ENCODE measurements at places on chromosomes 4 and X. TPM values are rescaled to one million over a fixed set of nuclear protein-coding genes. Genes with fewer than 3 reads are reported as not detected.

NSUN7 gene
- not detected for total RNA-seq

MMRN1 gene
- total RNA-seq, result 1.4 TPM

GPM6B gene
- total RNA-seq, result 16.8 TPM

CYLC1 gene
- total RNA-seq, result not detected

SH3TC1 gene
- total RNA-seq, result 5.4 TPM

KIAA1210 gene
- not detected for total RNA-seq

MAGEE2 gene
- total RNA-seq, result not detected

CACNA1F gene
- total RNA-seq, result not detected

MAP9 gene
- 17.1 TPM for total RNA-seq

SOWAHB gene
- total RNA-seq, result 0.03 TPM

PABPC4L gene
- total RNA-seq, result 0.26 TPM

AKAP4 gene
- total RNA-seq, result not detected

TRPC3 gene
- 0.78 TPM for total RNA-seq

SYNPO2 gene
- total RNA-seq, result 56.6 TPM

EFHC2 gene
- 0.13 TPM for total RNA-seq

RHOXF2 gene
- total RNA-seq, result not detected

FGF2 gene
- 174 TPM for total RNA-seq

MCF2 gene
- 0.07 TPM for total RNA-seq

TSPAN6 gene
- 36.5 TPM for total RNA-seq

DGAT2L6 gene
- total RNA-seq, result not detected

GAGE12J gene
- not detected for total RNA-seq

SHOX gene
- total RNA-seq, result not detected

CENPI gene
- 5.0 TPM for total RNA-seq

TAF7L gene
- total RNA-seq, result 0.20 TPM

GAGE1 gene
- total RNA-seq, result not detected
